ENCODE measurements at places on chromosomes 1 and 21. TPM values are rescaled to one million over a fixed set of nuclear protein-coding genes. Genes with fewer than 3 reads are reported as not detected.

DNA sequence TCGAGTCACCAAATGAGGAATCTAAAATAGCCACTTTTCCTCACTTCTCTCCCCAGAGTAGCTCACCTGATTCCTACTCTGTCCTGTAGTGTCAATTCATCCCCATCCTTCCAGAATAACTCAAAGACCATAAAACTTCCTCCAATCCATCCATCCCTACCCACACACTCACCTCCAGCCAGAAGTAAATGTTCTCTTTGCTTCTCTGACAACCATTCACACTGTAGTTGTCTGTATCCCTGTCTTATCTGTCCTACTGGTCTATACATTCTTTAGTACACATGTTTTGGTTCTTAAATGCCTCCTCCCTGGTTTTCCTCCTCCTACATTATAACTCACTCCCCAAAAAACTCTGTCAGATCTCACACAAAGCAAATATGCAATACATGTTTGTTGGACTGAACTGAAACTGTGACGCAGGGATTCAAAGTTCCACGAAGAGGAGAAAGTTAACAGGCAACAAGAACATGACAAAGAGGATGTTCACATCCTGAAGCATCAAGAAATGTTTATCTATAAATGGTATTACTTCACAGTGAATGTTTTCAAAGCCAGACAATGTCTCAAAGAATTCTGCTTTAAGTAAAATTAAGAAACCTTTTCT is 11.0 kb downstream of the TP53BP2 start:
- DNase-seq, result no peak

- no peak for DNase-seq
Observed at GRCh38 chr1:143625886-143626285, 345.9 kb downstream of the FAM72C start.

Gene C2CD4D
- not detected for total RNA-seq

Gene RGS18
- 4.4 TPM for total RNA-seq

Measured in skin of body (tissue), 3 donors.